ENCODE measurements at places on chromosomes 12 and 14.

- no peak for DNase-seq
Measured at GRCh38 chr12:89230376-89231315, 121.7 kb downstream of the DUSP6 start.

DNA sequence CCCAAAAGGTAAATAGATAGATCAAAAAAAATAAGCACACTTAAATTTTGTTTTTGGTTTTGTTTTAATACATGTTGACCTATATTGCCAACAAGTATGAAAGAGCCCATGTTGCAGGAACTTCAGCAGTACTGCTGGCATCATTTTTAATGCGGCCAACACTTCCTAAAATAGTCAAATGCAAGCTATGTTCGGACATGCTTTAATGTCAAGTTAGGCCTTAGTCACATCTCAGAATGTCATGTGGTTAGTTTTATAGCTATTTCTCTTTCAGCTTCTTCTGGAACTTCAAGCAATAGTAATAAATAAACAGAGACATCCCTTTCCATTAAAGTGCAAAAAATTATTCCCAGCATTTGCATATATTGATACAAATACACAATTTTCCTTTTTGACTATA lies 153.4 kb downstream of the PIK3C2G start:
- DNase-seq, result no peak

DNA sequence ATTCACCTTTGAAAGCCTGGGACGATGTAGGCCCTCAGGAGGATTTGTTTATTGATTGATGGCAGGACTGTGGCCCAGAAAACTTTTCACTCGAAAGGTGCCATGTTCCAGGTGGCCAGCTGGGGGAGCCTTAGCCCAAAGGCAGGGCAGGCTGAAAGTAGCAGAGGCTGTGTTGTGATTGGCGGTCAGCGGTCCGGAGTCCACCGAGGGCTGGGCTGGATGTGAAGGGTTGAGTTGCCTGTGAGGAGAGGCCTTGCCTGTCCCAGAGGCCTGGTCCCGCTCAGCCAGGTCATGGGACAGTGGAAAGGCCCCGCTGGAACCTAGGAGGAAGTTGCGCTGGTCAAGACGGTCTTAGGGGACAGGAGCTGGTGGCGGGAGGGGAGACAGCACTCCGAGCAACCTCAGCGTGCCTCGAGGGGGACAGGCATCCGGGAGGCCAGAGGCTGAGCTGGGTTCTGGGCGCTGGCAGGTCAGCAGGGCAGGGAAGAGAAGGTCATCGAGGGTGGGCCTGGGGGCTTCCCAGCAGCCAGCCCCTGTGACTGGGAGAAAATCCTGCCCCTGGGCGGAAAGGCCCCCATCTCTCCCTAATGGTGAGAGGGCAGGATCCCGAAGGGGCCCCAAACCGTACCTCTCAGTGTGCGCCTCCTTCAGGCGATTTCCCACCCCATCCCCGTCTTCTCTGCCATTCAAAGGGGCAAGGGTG lies 26.3 kb downstream of the CMA1 start:
- DNase-seq, result peak; percentile 77

DNA sequence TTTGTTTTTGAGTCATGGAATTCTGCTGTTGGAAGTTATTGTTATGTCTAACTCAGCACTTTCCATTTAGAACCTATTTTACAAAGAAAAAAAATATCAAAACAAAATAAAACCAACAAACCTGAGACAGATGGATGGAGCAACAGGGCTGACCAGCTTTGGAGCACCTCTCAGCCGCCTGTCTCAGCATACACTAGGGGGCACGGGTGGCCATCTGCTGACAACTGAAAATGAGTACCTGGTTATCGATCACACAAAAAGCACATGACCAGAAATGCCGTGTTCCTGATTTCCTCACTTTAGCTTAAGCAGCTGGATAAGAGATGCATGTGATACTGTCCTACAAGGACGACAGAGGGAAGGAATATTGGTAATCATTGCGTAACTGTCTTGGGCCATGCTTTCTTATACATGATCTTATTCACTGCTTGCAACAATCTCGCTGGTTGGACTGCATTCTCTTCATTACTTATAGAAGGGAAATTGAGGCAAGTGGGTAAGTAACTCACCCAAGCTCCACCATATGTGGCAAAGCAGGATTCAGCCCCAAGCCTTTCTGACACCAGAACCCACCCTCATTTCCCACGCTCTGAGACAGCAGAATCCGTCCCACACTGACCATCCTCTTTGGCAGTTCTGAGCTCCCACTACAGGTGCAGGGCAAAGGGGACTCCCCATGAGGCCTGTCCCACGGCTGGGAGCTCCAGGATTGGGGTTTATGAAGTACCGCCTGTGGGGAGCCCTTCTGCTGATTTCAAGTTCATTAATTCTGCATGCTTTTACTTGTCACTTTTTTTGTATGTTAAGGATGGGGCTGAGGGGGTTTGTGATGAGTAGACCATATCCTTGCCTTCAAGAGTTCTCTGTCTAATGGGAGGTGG lies 43.5 kb downstream of the C14orf132 start:
- no peak for DNase-seq

DNA sequence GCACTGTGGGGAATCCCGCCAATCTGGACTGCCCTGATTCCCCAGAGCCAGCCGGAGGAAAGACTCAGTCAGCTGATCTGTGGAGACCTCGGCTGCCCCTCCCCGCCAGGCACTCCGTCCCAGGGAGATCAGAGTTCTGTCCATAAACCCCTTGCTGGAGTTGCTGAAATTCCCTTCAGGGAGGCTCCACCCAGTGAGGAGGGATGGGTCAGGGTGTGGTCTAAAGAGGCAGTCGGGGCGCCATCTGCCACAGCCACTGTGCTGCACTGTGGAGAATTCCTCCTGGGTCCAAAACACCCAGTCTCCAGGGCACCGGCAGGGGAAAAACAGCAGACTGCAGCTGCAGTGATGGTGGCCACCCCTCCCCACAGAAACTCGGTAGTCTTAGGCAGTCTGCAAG lies 1922.3 kb upstream of the FLRT2 start:
- no peak for DNase-seq

GRCh38 chr12:89200217-89200616 lies 152.1 kb downstream of the DUSP6 start:
- DNase-seq, result no peak

DNA sequence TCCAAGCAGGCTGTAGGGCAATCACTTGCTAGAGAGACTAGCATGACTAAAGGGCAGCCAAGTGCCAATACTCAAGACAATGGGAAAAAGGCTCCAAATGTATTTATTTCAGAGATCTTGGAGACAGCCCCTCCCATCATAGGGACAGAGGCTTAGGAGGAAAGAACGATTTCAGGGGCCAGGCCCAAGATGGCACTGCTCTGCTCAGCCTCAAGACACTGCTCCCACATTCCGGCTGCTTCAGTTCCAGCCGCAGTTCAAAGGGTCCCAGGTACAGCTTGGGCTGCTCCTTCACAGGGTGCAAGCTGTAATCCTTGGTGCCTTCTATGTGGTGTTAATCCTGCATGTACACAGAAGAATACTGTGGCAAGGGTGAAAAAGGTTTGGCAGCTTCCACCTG lies 19.4 kb upstream of the OR4K5 start:
- DNase-seq, result no peak

DNA sequence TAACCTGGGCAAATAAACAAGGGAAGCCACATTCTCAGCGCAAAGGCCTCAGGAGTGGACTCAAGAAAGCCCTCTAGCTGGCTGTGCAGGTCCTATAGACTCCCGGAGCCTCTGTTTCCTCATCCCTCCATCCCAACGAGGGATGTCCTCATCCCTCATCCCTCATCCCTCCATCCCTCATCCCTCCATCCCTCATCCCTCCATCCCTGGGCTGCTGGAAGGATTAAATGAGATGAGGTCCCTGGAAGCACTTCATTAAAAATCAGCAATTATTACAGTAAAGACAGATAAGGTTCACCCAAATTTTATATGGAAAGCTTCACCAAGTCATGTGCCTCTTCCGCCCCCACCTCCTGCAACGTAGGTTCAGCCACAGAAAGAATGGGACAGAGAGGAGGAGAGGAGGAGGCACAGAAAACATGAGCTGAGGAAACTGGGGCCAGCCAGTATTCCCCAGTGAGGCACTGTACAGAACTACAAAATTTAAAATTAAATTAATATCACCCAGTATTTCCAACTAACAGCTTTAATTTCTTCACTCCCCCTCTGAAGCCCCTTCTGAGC lies 4.8 kb downstream of the ITPK1 start:
- no peak for DNase-seq

- no peak for DNase-seq
Measured at GRCh38 chr14:103052407-103052806, 4.9 kb downstream of the CDC42BPB start.

DNA sequence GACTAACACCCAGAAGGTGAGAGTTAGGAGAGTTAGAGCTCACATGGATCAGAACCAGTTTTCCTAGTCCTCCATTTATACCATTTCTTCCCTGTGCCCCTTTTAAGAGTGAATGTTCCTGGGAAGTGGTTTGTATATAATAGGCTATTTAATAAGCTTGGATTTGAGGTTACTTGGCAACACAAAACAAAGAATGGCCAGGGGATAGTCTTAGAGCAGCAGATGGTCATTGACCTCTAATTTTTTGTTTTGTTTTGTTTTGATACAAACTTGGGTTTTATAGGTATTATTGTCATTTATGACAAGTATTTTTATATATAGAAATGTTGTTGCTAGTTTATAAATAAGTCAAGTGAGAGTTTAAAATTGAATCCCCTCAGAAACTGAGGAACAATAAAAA lies 35.8 kb downstream of the VEZT start:
- DNase-seq, result no peak

DNA sequence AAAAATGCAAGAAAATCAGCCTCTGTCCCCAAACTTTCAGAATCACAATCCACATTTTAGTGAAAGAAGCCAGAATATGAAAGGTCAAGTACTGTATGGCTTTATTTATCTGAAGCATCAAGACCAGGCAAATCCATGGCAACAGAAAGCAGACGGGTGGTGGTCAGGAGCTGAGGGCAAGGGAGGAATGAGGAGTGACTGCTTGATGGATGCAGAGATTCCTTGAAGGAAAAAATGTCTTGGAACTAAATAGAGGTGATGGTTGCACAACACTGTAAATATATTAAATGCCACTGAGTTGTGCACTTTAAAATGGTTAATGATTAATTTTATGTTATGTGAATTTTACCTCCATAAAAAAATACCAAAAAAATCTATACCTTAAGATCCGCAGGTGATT lies 165.1 kb downstream of the GXYLT1 start:
- DNase-seq, result no peak

DNA sequence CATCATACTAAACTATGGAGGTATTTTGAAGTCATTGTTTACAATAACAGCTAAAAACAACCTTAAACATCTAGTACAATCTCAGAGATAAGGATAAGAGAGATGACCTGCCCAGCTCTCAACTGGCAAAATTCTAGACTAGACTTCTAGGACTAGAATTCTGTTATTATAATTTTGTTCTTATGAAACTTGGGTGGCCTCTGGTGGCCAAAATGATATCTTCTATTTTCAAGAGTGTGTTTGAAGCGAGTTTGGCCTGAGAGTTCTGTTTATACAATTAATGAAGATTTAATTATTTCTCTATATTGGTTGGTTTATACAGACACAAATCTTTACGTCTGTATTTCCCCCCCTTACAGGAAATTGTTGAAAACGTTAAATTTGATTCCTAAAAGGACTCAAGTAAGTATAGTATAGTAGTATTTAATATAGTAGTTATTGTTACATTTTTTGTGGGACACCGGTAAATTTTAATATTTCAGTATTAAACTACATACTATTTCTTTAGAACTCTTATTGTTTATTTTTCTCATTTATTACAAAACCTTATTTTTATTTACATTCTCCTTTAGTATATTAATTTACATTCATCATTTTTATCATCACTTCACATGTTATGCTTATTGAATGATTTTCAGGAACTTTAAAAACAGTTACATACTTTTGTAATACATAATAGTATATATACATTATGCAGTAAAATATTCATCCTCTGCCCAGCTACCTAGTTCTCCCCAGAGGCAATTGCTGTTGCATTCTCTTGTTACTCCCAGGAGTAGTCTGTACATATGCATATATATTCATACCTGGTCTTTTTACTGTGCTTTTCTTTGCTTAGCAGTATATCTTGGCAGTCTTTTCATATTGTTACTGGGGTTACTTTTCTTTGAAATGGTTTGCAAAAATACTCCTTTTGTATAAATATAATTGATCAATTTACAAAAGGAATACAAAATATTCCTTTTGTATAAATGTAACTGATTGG lies 6.6 kb downstream of the PPHLN1 start:
- peak; percentile 56 for DNase-seq

DNA sequence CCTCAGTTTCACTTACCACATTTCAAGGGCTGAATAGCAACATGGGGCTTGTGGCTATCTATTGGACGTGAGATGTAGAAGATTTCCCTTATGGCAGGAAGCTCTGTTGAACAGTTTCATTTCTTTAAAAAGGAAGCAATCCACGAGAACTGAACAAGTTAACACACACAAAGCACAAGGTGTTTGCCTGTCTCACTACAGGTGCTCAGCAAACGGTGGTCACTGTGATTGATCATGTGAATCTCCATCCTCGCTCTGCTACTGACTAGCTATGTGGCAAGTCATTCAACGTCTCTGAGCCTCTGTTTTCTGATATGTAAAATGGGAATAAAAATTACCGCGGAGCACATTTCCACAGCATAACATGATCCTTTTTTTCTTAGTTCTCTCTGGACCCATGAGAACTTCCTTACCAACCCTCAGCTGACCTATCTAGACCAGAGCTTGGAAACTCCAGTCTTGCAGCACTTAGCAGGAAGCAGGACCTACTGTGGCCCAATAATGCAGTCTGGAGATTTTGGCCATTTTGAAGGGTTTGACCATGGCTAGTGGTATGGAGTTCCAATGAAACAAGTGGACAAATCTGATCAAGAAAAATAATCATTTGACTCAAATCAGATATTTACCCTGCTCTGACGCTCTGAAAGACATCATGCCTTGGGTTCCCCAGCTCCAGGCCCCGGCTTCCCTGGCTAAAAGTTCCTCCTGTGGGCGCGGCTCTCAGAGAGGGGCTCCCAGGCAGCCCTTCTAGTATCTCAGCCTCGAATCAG lies 278.8 kb downstream of the ZFP36L1 start:
- DNase-seq, result no peak

- DNase-seq, result no peak
Measured at GRCh38 chr14:89650077-89650978, 233.3 kb upstream of the FOXN3 start.

DNA sequence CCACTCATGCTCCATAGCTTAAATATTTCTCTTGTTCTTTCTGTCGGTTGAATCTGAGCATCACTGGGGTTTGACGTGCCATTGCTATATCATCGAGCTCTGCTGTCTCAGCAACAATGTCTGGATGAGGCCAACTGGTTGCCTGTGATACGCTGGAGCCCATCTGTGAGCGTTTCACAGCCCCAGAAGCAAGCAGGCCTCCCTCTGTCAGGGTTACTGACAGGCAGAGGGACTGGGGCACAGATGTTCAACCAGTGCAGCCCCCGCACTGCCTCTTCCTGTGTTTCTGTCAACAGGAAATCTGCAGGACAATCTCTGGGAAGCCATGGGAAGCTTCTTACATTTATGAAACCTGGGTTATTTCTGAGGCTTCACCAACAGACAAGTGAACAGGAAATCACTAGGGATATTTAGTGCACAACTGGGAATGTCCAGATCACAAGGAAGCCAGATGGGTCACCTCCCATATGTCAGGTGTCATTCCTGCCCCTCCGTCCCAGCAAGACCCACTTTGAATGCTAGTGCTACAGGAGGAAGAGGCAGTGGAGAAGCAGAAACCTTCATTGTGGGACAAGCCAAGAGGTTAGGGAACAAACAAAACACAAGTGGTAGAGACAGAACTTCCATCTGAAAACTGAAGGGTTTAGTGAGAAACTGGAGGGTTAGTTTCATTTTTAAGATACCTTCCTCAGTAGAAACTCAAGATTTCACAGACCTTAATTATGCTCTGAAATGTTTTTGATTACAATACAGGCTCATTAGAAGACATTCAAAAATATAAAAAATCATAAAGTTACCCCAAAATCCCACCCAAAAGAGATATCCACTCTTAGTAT lies 24.1 kb downstream of the DMAC2L start:
- DNase-seq, result peak; percentile 80

- no peak for DNase-seq
Measured at GRCh38 chr14:72906879-72907278, 13.0 kb upstream of the DPF3 start.

All from SK-N-SH (cell line).